ENCODE measurements at places on chromosomes 2 and 18.

DNA sequence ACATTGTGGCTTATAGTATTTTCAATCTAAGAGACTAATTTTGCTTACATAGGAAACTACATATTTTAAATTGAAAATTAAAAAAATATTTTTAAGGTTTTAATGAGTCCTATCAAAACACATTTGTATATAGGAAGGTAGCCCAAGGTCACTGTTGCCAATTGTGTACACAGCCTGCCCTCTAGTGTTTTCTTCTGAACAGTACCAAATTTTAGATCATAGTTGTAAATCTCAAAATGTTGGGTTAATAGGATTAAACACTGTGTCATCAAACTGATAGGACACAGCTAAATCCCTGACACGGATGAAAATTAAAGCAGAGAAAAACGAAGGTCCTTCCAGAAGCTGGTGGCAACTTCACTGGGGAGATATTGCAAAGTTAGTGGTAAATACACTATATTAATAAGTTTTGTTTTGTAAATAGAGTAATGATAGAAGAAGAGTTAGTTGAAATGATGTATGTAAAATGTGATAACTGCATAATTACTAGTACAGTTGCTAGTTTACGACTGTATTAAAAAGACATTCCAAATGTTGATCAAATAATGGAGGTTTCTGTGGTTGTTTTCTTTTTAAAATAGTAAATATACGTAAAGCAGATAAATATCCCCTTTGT, 19.7 kb downstream of the CLUL1 start:
- no peak for DNase-seq

DNA sequence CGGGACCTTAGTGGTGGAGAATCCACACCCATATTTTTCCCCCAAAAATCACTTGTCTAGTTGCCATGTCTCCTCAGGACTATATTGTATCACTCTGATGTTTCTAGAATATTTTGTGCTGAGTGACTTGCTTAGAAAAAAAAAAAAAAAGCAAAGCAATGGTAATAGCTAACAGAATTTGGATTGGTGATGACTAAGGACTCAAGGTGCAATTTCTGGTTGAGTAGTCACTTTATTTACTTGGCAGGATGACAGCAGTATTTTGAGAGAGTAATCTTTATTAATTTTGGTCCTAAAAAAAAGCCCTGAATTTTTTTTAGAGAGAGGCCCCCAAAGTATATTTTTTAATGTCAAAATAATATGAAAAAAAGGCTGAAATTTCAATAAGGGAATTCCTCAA, 32.8 kb upstream of the MYO3B start:
- no peak for DNase-seq

- no peak for DNase-seq
These were observed 39.6 kb upstream of the PGAP1 start for GRCh38 chr2:196966061-196966460.

DNA sequence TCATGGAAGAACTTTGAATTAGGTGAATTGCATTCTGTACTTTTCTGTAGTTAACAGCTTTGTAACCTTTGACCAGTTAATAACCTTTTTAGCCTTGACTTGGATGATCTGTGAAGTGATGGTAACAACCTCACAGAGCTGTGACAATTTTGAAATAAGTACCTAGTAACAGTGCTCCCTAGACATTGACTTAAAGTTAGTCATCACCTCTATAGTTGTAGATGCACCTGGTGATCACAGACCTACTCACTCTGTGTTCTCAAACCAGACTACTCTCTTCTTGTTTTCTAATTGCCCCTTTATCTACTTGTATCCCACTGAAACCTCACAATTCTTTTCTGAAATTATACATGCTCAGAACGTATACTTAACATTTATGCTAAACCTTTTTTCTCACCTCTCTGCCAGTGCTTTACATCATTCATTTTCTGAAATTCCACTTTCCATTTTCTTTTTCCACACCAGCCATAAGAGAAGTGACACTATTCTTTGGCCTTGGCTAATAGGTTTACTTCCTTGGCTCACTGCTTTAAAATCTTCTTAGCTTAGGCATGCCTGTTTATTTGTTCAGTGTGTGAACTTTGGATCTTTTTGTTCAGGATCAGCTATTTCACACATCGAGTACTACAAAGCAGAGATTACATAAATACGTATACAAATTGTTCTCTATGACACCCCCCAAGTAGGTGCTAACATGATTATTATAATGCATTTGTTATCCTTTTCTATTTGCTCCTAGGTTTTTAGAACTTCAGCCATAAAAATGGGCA, 9.3 kb downstream of the YPEL5 start:
- DNase-seq = no peak

DNA sequence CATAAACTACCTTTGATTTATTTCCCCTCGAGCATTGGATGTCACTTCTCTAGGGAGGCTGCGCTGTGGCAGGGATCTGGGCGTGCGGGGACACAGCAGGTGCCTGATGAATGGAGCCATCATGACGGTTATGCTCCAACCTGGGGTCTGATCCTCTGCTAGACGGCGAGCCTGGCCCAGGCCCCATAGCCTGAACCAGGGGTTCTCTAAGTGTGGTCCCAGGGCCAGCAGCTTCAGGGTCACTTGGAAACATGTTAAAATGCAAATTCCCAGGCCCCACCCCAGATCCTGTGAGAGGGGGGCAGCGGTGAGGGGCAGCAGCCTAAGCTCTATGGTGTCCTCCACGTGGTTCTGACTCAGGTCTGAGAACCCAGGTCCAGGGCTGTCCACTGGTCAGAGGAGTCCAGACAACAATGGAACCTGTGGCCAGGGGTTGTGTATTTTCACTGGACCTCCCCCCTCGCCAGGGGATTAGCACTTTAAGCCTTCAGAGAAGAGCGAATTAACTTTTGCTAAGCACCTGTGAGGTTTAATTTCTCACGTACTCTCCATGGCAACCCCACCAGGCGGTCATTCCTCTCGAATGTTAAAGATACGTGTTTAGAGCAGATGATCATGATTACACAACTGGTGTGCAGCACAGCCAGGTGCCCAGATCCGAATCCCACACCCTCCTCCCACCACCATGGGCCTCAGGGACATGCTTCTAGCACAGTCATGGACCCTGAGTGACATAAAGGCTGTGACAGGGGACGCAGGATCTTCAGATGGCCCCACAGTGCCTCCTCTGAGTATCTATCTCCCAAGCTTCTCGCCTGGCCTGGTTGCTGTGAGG, 1.6 kb upstream of the ARHGEF4 start:
- no peak for DNase-seq

DNA sequence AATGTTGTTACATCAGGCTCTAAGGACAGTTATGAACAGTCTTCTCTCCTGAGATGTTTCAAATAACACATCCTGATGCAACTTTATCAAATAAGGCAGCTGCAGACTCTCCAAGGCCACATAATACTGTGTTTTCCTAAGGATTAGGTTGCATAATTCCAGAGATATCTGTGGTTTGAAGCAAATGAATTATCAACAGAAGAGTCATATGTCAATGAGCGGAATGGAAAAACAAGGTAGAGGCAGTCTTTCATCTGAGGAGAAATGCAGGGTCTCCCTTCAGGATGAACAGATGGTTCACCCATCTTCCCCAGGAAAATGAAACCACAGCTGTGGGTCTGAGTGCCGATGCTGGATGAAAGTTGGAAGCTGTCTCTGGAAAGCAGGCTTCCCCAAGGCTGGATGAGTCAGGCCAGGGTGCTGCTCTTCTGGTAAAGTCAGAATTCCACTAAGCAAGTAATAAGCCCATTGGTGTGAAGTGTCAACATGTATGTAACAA, 22.2 kb downstream of the LYG1 start:
- DNase-seq = no peak

- DNase-seq = no peak
These were observed 453.7 kb downstream of the SLC4A3 start for GRCh38 chr2:220081171-220081570.

DNA sequence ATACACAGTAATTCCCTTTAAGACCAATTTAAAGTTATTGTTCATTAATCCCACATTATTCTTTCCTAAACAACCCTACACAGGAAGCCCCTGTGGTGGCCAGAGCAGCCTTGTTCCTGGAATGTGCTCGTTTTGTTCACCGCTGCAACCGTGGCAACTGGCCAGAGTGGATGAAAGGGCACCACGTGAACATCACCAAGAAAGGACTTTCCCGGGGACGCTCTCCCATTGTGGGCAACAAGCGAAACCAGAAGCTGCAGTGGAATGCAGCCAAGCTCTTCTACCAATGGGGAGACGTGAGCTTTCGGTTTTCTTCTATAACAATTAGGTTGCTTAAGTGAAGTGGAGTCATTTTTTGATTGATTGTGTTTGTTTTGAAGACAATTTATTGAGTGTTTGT, 101.0 kb downstream of the UNC80 start:
- DNase-seq = no peak

DNA sequence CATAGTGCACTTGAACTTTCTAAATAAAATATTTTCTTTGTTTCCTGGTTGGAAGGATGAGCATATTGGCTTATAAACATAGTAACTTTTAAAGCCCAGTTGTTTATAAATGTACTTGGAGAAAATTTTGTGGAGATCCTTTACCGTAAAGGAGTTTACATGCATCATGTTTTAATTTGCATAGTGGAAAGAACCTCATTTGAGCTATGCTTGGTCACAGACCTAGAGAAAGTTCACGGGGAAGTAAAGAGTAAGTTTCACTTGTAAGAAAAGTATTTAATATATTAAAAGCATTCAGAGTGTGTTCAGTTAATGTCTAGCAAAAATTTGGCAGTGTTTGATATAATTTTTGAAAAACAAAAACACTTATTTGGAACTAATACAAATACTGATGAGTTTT, 45.3 kb downstream of the PIKFYVE start:
- no peak for DNase-seq

GRCh38 chr2:208297961-208298360, 31.9 kb downstream of the PIKFYVE start:
- DNase-seq = no peak

DNA sequence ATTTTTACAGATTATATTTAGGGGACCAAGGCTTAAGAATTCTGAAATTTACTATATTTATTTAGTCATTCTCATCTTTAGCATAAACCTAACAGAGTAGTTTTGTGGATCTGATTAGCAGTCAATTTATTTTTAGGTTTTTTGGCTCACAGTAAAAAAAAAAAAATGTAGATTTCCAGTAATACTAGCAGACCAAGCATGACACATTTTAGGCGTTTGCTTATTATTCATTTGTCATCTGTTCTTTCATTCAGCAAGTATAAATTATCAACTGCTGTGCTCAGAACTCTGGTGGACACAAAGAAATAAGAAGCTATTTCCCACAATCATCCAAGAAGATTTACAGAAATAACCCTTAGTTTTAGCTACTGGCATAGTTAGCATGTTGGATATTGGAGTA, 20.6 kb downstream of the PDE1A start:
- DNase-seq = no peak

- peak; percentile 70 for DNase-seq
These were observed 44.1 kb downstream of the ANKMY1 start for GRCh38 chr2:240513549-240514287.

DNA sequence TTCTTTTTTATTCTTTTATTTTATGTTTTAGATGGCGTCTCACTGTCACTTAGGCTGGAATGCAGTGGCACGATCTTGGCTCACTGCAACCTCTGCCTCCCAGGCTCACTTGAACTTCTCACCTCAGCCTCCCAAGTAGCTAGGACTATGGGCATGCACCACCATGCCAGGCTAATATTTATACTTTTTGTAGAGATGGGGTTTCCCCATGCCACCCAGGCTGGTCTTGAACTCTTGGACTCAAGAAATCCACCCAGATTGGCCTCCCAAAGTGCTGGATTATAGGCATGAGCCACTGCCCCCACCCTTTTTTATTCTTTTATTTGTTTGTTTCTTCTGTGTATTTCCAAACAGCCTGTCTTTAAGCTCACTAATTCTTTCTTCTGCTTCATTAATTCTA, 306.7 kb upstream of the THUMPD2 start:
- no peak for DNase-seq

- no peak for DNase-seq
These were observed 17.9 kb upstream of the MSGN1 start for GRCh38 chr2:17798338-17798737.

DNA sequence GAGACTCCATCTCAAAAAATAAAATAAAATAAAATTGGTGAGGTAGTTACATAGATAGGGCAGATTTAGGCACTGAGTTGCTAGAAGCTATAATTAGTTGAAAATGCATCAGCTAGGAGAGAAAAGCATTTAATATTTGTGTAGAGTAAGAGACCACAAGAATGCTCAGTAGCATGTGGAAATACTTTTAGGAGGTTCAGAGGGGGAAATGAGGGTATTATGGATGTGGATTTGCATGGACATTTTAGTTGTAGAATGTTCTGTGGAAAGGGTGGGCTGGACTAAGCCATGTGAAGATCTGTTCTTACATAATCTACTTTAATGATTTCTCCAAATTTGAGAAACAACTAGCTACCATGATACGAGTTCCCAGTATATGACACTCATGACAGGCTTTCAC, 95.5 kb downstream of the ATP9B start:
- DNase-seq = no peak

GRCh38 chr2:231104115-231104713, 20.6 kb downstream of the HTR2B start:
- no peak for DNase-seq

GRCh38 chr2:68230241-68231060, 21.9 kb downstream of the PPP3R1 start:
- no peak for DNase-seq

DNA sequence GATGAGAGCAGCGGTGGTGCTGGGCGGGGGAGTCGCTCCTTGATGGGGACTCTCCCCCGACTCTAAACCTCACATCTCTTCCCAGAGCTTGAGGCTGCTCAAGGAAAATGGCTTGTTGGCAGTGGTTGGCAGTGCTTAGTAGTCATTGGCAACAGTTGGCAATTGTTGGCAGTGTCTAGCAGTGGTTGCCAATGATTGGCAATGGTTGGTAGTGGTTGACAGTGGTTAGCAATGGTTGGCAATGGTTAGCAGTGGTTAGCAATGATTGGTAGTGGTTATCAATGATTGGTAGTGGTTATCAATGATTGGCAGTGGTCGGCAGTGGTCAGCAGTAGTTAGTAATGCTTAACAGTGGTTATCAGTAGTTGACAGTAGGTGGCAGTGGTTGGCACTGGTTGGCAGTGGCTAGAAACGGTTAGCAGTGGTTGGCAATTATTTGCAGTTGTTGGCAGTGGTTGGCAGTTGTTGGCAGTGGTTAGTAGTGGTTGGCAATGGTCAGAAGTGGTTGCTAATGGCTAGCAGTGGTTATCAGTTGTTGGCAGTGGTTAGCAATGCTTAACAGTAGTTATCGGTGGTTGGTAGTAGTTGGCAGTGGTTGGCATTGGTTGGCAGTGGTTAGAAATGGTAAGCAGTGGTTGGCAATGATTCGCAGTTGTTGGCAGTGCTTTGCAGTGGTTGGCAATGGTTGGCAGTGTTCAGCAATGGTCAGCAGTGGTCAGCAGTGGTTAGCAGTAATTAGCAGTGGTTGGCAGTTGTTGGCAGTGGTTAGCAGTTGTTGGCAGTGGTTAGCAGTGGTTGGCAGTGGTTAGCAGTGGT, 85.4 kb upstream of the OTOS start:
- no peak for DNase-seq

GRCh38 chr2:225270861-225271260, 128.6 kb upstream of the NYAP2 start:
- DNase-seq = no peak

DNA sequence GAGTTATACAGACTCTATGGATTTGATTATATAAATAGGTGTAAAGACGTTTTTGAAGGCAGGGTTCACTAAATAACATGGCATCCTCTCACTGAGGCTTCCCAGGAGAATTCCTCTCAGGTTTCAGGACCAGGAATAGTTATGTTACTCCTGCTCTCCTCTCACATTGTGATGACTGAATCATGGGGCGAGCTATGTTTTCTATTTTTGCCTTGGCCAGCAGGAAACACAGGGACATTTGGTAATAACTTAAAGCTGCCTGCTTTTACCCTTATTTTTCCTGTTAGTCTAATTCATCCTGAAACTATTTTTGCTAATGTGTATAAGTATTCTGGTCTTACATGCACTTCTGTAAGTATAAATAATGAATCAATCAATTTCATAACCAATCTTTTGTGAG, 115.3 kb upstream of the ITGB6 start:
- no peak for DNase-seq

Data from stimulated activated CD8-positive, alpha-beta memory T cell treated with anti-CD3 and anti-CD28 coated beads, Interleukin-2, amount 100 ng/mL, for 1 hour (primary cell).